NCI-H1436 (cell line): ENCODE measurements at places on chromosomes 3 and 15.

GRCh38 chr15:33083232-33084081 is 111.1 kb downstream of the FMN1 start:
- DNase-seq = no peak

DNA sequence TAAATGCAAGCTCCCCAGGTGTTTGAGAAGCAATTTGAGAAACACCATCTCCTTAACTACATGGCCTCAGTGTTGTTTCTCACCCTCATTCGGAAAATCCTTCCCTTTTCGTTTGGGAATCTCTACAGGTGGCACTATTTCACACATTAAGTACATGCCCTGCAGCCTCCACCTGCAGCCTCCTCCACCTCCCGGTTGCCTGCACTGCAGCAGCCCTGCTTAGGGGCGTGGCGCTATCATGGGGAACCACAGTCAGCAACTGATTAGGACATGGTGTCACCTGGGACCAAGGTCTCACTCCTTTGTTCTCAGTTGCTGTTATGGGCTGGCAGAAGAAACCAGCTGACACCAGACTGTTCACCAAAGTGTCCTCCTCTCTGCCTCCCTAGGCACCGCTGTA is 11.7 kb upstream of the ZNF774 start:
- no peak for DNase-seq

GRCh38 chr3:60650171-60650570 is 601.1 kb downstream of the FHIT start:
- DNase-seq = no peak

GRCh38 chr15:55494931-55495330 is 13.1 kb downstream of the DNAAF4 start:
- DNase-seq = no peak

GRCh38 chr3:173395073-173395411 is 2.5 kb upstream of the NLGN1 start:
- DNase-seq = no peak

DNA sequence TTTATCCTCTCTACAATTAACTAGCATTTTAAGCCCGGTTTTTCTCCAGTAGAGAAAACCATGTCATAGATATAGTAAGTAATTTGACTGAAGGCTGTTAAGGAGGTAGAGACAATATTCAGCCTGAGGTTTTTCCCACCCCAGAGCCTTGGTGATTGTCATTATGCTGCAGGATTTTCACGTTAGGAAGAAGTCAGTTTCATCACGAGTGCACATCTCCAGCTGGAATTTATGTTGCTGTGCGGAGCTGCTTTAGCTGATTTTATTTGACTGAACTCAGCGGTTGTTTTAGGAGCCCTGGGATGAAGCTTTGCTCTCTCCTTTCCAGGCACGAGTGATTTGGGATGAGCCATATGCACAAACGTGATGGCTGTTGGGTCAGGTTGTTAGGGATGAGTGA is 271.3 kb upstream of the RGMA start:
- no peak for DNase-seq

DNA sequence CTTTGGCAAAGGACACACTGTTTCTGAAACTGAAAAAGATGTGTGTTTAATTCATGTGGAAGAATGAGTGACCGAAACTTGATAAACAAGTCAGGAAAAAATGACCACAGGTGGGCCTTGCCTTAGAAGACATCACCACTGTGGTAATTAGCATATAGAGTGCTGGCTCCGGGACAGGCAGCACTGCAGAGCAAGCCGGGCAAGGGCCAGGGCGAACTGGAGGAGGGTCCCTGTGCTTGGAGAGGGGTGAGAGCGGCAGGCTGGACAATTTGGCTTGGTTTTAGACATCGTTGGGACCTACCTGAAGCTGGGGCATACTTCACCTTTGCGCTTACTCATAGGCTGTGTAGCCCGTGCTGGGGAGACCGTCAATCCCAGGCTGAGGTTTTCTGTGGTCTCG is 8.2 kb downstream of the RTP3 start:
- DNase-seq = no peak
